ENCODE measurements at places on chromosomes 1 and 21.

DNA sequence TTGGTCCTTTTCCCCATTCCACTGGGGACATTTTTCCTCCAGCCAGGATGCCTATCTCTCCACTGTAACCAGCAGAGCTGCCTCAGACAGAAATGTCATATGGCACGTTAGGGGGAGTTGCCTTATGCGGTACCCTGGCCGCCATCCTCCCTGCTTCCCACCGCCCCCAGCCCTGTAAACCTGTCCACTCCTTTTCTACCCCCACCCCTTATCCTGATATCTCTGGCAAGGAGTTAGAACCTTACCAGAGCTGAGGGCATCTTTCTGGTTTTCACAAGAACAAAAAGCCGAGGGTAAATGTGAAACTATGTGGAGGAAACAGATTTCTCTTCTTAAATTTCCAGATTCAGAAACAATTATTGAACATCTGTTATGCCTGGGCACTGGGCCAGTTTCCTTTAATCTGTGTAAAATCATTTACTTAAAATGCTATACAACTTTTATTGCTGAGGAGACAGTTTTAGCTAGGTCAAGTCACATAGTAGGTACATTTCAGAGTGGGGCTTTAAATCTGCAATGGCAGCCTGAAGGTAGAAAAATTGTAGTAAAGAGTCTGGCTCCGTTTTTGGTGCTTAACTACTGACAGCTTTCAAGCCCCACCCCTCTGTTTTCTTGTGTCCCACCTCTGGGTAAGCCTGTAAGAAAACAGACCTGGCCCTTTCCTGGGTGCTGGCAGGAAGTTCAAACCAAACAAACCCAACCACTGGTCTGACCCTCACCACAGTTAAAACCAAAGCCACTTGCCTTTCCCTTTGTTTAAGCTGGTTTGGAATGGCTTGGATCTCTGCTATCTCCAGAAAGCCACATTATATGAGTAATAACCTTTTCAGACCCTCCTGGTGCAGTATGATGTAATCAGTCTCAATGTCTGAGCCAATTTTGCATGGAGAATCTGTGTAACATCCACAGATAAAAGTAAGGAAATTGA lies 319.0 kb downstream of the HHAT start:
- DNase-seq, result no peak

GRCh38 chr1:12541274-12542137 lies 76.5 kb downstream of the DHRS3 start:
- DNase-seq, result no peak

DNA sequence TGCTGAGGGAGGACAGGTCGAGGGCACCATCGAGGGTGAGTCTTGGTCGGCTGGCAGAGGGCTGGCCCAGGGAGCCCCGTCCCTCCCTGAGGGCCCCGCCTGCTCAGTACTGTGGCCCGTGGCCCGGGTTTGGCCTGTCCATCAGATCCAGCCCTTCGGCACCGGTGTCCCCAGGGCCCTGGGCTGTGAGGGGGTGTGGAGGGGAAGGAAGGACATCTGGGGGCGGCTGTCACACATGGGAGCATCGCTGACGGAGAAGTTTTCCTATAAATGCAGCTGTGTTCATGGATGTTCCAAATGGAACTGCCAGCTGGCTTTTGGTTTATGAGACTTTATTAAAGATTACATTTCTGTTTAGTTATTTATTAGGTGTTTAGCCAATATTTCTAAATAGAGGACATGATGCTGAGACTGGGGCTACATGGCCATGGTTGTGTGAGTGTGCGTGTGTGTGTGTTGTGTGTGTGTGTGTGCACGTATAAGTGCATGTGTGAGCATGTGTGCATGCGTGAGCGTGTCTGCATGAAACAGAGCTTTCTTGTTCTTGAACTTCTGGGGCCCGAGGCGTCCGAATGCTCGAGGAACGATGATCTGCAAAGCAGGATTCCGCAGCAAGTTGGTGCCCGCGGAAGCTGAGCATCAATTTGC lies 54.3 kb downstream of the SLX9 start:
- DNase-seq, result no peak

DNA sequence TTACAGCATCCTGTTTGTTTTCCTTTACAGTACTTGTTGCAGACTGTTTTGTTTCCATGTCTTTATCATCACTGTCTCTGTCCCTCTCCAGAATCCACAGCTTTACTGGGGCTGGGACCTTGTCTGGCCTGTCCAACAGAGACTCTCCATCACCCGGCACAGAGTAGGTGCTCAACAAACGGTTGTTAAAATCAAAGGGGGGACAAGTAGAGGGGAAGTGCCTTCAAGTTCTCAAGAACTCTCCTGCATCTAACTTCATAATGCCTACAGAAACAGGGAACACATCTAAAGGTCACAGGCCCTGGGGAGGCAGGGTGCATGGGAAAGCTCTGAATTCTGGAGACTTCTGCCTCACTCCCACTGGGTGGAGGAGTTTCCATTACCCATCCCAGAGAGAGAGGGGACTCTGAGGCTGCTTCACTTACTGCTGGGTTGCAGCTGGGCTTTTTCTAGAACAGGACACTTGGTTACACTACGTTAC lies 2.3 kb upstream of the ECE1 start:
- no peak for DNase-seq

DNA sequence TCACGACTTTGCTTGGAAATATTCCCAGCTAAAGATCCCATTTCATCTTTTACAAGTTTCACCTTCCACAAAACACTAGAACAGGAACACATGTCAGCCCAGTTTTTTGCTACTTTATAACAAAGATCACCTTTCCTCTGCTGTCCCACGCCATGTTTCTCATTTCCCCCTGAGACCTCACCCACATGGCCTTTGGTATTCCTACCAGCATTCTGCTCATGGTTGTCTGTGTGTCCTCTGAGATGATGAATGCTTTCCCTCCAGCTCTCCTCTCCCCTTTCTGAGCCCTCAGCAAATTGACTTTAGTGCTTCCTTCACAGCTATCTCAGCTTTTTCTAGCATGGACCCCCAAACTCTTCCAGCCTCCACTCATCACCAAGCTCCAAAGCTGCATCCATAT lies 32.3 kb upstream of the ABCG1 start:
- no peak for DNase-seq

DNA sequence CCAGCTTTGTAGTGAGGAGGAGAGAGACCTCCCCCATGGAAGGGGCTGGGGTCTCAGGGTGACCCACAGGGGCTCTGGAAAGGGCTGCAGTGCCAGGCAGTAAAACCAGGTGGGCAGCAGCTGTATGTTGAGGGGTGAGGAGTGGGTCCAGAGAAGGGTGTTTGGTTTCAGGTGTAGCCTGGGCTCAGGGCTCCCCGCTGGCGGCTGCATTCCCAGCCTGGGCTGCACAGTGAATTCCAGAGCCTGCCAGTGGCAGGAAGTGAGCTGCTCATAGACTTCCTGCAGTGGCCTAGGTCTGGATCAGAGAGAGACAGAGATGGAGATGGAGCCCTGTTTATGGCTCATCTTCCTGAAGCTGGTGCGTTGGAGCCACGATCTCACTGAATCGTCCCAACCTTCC lies 356.4 kb downstream of the PTPRU start:
- DNase-seq, result no peak

DNA sequence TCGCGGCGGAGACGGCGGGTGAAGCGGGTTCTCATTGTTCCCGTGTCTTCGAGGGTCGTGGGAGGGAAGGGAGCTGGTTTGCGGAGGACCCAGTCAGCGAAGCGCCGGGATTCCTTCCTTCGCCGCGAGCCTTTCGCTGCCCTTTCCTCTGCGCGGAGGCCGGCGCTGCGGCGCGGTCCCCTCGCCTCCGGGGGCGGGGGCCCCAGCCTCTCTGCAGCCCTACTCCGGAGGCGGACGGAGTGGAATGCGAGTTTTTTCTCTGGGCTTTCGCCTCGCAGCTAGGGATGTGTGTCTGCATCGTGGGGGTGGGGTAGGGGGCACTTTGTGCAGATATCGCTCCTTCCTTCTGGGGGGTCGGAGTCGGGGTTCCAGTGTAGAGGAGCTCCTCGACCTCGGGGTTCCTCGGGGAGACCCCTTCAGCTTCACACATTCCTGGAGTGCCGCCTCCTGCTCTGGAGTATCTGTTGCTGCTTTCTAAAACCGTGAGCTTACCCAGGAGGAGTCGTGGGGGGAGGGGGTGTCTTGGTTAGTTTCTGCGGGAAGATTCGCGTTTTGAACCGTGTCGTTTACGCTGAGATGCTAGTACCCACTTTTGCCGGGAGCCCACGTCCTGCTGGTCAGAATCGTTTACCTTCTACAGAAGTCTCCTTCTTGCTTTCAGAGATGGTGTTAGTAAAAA lies 595 bp downstream of the RNF2 start:
- peak; percentile 32 for DNase-seq

Data from activated CD4-positive, alpha-beta T cell treated with anti-CD3 and anti-CD28 coated beads, Interleukin-2, amount 50 U/mL, for 16 hours (primary cell).